ENCODE measurements at places on chromosomes 5 and 9. TPM values are rescaled to one million over a fixed set of nuclear protein-coding genes. Genes with fewer than 3 reads are reported as not detected.
A peak's percentile ranks its signal among the peaks of the same experiment; 100 is the strongest.

DNA sequence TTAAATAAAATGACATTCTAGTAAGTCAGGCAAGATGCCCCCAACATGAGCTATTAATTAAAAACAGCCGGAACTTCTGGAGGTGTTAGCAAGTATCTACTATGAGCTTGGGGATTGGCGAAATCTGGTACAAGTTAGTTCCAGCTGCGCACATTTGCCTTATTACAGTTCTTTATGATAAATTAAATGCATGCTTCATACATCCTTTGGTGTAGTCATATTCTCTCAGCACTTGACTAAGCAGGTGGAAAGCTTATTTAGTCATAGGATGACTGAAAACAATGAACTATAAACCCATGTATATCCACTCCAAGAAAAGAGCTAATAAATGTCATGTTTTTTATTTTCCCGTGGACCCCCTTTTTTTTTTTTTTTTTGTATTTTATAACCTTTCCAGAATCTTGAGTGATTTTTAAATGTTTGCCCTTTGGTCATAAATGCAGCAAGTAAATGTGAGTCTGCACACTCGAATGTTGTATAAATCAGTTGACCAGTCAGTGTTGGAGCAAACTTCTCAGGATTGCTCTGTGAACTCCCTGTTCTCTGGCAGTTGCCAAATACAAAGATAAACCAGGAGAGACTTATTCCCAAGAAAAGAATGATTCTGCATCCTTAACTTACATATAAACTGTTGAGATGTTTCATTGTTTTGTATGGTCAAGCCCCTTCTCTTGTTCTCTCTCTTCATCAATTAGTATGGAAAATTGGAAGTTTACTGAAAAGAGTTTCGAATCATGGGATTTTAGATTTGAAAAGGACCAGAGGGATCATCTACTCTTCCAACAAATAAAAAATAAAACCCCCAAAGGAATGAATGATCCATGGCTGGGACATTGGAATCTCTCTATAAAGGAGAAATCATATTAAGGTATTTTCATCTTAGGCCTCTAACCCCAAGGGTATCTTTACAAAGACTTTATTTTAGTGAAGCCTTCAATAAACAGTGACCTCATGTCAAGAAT, 38.3 kb downstream of the PIK3R1 start:
- H3K4me1 ChIP-seq: peaks cover 46% of the 10 kb centered on the region
- DNase-seq: peak; percentile 49
- no peaks in the 10 kb centered on the region for H3K36me3 ChIP-seq
- H3K4me3 ChIP-seq: no peak overlapping the region
- no peaks in the 10 kb centered on the region for H3K27me3 ChIP-seq

GRCh38 chr5:32241034-32241783, 67.1 kb upstream of the GOLPH3 start:
- no peak overlapping the region for H3K4me3 ChIP-seq
- peaks cover 29% of the 10 kb centered on the region for H3K36me3 ChIP-seq
- no peak overlapping the region for H3K27ac ChIP-seq
- no peak for DNase-seq

GRCh38 chr5:19977099-19977498, 10.9 kb downstream of the CDH18 start:
- H3K27me3 ChIP-seq: no peaks in the 10 kb centered on the region
- no peaks in the 10 kb centered on the region for H3K36me3 ChIP-seq
- no peak overlapping the region for H3K27ac ChIP-seq
- H3K4me1 ChIP-seq: no peaks in the 10 kb centered on the region

DNA sequence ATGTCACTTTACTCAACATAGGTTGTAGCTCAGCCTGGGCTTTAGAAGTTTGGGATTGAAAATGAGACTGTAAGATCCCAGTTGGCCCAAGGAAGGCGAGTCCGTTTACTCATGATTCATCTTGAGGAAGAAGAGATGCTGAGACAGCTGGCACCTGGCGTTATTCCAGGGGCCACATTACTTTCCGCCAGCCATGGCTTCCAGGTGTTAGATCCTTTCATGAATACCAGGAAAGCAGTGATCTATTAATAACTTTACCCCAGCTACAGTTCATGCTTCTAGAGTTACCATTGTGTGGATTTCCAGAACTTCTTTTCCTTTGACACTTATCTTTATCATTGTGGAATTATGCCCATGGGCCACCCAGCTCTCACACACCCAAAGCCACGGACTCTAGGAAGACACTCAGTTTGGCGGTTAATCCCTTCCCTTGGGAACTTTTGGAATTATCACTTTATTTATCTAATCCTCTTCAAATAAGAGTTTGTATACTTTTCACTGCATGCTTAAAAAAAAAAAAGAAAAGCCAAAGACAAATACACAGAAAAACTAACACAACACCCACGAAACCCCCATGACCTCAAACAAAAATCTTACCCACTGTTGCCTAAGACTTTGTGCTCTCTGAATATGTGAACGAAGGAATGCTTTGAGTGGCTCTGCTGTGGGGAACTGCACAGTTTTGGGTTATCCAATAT, 26.9 kb downstream of the RAI14 start:
- no peak for DNase-seq
- H3K4me3 ChIP-seq: no peak overlapping the region
- H3K27me3 ChIP-seq: no peaks in the 10 kb centered on the region
- no peak overlapping the region for H3K27ac ChIP-seq
- peaks cover 4% of the 10 kb centered on the region for H3K36me3 ChIP-seq

- no peaks in the 10 kb centered on the region for H3K4me1 ChIP-seq
- H3K27ac ChIP-seq: no peak overlapping the region
- H3K36me3 ChIP-seq: no peaks in the 10 kb centered on the region
- DNase-seq: no peak
- H3K4me3 ChIP-seq: no peak overlapping the region
Observed at GRCh38 chr5:180652346-180652745, 2.9 kb upstream of the FLT4 start.

- 0 out of 2 replicates have a peak, but pooled peaks cover 4% of the 10 kb centered on the region for H3K27me3 ChIP-seq
- peak; percentile 79 for DNase-seq
- no peaks in the 10 kb centered on the region for H3K36me3 ChIP-seq
- H3K4me3 ChIP-seq: peak overlapping the region; percentile 82
- H3K27ac ChIP-seq: 0 out of 2 replicates have a peak overlapping the region, but pooled peaks have one; percentile 1
Observed at GRCh38 chr5:128537221-128537999, 635 bp downstream of the FBN2 start.

The SLC6A19 gene
- not detected for polyA plus RNA-seq

DNA sequence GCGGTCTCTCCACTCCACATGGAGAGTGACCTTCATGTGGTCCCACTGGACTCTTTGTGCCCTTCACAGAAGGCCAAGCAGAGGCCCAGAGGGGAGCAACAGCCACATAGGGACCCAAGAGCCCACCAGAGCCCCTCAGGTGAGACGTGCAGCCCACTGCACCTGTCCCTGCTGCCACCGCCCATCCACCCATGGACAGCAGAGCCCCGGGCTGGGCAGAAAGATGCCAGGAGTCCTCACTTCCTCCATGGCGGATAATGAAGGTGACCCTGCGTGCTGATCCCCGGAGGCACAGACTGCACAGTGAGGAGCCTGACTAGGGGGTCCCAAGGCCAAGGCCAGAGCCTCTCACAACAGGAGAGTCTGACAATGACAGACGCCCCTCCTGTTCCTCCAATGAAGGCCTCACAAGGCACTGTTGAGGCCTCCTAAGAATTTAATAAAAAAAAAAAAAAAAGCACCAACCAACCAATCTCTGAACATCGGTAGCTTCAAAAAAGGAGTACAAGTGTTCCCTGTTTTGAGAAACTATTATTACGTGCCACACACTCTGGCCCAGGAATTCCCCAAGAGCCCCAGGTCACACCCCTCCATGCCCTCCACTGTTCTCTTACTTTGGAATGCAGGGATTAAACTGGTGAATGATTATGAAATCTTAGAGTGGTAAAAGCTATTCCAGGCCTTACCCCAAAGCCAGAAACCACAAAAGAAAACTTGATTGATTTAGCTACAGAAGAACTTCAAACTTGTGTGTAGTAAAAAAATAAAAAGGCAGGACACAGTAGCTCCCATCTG, 2.8 kb upstream of the PPP1R26 start:
- no peaks in the 10 kb centered on the region for H3K36me3 ChIP-seq
- H3K4me3 ChIP-seq: no peak overlapping the region
- H3K4me1 ChIP-seq: peaks cover 11% of the 10 kb centered on the region
- no peak overlapping the region for H3K27ac ChIP-seq

GRCh38 chr9:81753436-81753835, 64.1 kb upstream of the TLE1 start:
- DNase-seq: no peak
- no peaks in the 10 kb centered on the region for H3K27me3 ChIP-seq
- no peaks in the 10 kb centered on the region for H3K4me1 ChIP-seq

DNA sequence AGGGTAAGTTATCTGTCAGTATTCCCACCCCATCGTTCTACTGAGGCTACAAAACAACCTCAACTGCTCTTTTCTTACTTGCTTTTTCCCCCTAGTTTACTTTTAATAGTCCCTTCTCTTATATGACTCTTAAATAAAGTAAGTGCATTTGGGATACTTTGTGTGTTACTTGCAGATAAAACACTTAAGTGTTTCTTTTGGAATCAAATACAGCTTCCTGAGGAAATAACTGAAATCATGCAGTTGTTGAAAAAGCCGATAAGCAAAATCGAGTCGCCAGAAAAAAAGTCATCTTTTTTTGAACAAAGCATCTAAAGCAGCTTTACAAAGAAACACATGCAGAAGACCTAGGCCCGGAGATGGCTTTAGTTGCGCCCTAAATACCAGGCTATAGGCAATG, 53.5 kb upstream of the EPB41L4A start:
- H3K4me3 ChIP-seq: no peak overlapping the region
- H3K4me1 ChIP-seq: no peaks in the 10 kb centered on the region
- H3K36me3 ChIP-seq: no peaks in the 10 kb centered on the region
- DNase-seq: no peak
- peaks cover 3% of the 10 kb centered on the region for H3K27me3 ChIP-seq
- no peak overlapping the region for H3K27ac ChIP-seq

DNA sequence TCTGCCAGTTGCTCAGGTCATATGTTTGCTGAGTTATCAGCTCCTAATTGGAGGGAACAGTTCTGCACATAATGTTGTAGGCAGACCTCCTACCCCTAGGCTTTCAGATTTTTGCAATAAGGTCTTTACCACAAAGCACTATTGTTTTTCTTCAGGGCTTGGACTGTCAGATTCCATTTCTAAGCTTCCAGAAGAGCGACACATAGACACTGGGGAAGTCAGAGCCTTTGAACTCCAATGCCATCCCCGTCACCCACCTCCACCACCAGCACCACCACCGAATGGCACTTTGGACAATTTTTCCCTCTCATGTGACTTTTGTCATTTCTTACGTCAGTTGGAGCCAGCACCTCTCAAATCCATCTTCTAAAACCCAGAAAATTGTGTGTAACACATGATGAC, 28.3 kb upstream of the SPRY4 start:
- peaks cover 8% of the 10 kb centered on the region for H3K4me1 ChIP-seq
- H3K36me3 ChIP-seq: no peaks in the 10 kb centered on the region
- H3K27ac ChIP-seq: no peak overlapping the region
- DNase-seq: peak; percentile 8

DNA sequence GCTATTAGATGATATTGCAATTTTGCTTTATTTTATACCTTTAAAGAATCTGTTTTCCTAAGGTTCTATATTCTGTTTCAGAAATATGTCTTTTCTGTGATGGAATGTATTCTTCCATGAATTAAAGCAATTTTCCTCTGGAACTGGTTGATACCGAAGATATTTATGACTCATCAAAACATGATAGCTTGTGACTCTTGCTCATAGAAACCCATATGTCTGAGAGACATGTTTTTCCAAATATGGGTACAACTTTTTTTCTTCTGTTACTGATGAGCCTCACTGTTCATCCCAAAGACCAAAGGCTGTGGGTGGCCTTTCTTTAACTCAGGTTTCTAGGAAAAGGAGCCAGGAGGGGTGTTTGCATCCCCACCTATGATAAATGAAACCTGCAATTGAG, 126.1 kb upstream of the PAPPA start:
- no peaks in the 10 kb centered on the region for H3K36me3 ChIP-seq
- peak overlapping the region; percentile 54 for H3K27ac ChIP-seq
- no peak overlapping the region for H3K4me3 ChIP-seq
- H3K4me1 ChIP-seq: peaks cover 10% of the 10 kb centered on the region
- H3K27me3 ChIP-seq: no peaks in the 10 kb centered on the region
- DNase-seq: peak; percentile 77

DNA sequence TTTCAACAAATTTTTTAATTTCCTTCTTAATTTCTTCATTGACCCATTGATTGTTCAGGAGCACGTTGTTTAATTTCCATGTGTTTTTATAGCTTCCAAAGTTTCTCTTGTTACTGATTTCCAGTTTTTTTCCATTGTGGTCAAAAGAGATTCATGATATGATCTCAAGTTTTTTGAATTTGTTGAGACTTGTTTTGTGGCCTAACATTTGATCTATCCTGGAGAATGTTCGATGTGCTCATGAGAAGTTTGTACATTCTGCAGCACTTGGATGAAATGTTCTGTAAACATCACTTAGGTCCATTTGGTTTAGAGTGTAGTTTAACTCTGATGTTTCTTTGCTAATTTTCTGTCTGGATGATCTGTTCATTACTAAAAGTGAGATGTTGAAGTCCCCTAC, 14.7 kb upstream of the PPIC start:
- no peak for DNase-seq
- no peaks in the 10 kb centered on the region for H3K4me1 ChIP-seq
- no peak overlapping the region for H3K27ac ChIP-seq
- H3K4me3 ChIP-seq: no peak overlapping the region

The DBH gene
- polyA plus RNA-seq: not detected

The FYB1 gene
- polyA plus RNA-seq: 0.11 TPM

GRCh38 chr9:96515621-96516470, 65.9 kb downstream of the HABP4 start:
- H3K4me1 ChIP-seq: peaks cover 49% of the 10 kb centered on the region
- DNase-seq: peak; percentile 76
- H3K36me3 ChIP-seq: no peaks in the 10 kb centered on the region
- H3K27ac ChIP-seq: peak overlapping the region; percentile 95
- peak overlapping the region; percentile 60 for H3K4me3 ChIP-seq

DNA sequence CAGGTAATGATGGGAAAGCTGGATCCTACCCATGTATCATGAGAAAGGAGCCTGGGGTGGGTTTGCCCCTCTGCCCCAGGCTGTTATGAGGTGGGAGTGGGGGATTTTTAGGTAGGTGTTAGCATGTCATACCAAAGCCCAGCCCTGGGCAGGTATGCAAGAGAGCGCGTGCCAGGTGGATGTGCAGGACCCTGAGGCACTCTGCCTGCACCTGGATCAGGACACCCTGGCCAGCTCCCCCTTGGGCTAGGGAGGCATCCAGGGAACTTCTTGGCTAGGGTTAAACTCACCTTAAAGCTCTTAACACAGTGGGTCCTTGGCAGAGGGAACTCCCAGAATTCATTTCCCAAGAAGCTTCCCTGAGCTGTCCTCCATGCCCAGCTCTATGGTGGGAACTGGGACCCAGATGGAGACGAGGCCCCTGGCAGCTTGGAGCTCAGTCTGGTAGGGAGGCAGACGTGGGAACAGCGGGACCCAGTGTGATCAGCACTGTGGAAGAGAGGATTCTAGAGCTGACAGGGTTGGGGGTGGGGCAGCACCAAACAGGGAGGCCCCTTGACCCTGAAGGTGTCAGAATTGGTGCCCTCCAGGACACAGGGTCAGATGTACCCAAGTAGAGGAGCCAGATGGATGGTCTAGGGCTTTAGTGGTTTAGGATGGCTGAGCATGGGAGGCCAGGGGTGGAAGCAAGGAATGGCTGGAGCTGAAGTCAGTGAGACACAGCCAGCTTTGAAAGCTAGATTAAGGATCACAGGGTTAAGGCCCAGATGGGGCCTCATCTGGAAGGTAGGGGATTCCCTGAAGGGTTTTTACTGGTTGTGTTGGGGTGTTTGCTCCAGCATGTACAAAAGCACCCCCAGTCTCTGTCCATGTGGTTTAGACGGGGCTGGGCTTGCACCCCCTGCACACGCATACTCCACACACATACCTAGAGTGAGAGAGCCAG, 2.2 kb upstream of the PRR7 start:
- no peak overlapping the region for H3K4me3 ChIP-seq
- DNase-seq: no peak
- H3K27ac ChIP-seq: no peak overlapping the region
- no peaks in the 10 kb centered on the region for H3K36me3 ChIP-seq
- peaks cover 13% of the 10 kb centered on the region for H3K4me1 ChIP-seq
- no peaks in the 10 kb centered on the region for H3K27me3 ChIP-seq
